ENCODE measurements at places on chromosomes 5 and 9.

GRCh38 chr5:90168399-90168798 is 241.2 kb downstream of the CETN3 start:
- DNase-seq, result no peak

DNA sequence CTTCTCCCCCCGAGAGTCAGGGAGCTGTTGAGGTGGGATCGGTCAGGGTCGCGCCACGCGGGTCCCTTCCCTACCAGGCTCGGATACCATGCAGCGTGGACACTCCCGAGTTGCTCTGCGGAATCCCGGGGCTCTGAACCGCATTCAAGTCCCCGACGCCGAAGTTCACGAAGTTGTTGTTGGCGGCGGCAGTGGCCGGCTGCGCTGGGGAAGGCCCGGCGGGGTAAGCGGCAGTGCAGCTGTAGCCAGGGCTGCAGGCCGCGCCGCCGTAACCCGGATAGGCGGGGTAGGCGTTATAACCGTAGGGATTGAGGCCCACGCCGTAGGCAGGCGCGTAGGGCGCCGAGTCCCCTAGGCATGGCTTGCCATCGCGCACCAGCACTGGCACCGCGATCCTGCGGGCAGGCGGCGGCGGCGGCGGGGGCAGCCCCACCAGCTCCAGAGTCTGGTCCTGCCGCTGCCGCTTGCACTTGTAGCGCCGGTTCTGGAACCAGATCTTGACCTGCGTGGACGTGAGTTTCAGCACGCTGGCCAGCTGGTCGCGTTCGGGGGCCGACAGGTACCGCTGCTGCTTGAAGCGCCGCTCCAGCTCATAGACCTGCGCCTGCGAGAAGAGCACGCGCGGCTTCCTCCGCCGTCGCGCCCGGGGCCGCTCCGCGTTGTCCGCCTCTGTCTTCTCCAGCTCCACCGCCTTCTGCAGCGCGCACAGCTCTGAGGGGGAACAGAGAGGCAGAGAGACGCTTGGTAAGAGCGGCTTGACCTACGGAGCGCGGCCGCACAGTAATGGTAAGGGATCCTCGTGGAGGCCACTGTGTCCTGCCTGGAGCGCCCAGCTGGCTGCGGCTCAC is 2.3 kb downstream of the NKX2-5 start:
- DNase-seq, result no peak

DNA sequence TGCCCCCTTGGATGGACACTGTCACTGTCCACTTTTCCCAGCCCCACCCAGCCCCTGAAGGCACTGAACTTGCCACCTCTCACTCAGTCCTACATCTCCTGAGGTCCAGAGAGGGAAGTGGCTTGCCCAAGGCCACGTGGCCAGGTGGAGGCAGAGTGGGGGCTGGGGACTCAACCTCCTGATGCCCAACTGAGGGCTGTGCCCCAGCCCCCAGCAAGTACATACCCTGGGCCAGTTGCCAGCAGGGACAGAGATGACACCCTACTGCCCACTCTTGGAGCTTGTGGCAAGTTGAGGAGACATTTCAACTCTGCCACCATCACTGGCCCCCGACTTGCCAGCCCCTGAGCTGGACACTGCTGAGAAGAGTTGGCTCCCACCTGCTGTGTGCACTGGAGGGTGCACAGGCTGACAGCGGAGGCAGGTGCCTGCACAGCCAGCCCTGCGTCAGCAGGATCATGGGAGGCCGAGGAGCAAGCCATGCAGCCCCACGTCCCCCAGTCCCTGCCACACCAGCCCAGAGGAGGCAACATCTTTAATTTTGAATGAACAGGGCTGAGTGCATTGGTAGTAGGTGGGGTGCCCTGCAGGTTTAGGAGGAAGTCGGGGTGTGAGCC is 39.4 kb downstream of the UNC5A start:
- DNase-seq, result no peak

DNA sequence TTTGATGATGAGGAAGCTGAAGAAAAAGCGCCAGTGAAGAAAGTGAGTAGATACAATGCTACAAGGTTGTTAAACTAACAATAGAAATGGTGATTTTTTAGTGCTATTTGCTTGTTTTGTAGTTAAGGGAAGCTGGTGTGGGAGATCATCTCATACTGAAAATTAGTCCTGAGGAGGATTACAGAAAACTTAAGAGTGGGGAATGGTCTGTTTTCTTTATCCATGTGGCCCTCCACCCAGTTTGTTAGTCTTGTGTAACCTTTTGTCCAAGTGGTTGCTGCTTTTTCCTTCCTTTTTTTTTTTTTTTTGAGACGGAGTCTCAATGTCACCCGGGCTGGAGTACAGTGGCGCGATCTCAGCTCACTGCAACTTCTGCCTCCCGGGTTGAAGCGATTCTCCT is 12.5 kb downstream of the NPM1 start:
- no peak for DNase-seq

DNA sequence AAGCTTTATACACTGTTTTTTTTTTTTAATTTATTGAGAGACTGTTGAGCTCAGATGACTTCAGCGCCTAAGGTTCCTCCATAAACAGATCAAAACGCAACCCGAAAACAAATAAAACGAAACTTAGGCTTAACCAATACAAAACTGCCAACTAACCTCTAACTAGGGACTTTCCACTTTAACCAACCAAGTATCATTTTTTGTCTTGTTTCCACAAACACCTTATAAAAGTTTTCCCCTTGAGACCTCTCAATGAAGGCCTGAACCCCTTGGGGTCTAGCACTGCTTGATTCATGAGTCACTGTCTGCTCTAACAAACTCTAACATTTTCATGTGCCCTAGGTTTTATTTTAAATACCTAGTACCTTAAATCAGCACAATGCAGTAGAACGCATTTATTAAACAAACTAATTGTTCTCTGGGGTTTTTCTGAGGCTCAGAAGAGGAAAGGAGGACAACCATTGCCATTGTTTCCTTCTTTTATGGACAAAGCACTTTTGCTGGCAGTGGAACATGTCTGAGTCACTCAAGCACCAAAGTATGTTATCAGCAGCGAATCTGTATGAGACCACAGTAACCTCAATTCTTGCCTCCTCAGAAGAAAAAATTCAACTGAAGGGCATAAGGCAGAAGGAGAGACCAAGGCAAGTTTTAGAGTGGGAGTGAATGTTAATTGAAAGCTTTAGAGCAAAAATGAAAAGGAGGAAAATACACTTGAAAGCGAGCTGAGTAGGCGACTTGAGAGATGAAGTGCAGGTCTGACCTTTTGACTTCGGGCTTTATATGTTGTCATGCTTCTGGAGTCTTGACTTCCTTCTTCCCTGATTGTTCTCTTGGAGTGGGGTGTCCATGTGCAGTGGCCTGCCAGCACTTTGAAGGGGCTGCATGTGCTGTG is 97.7 kb upstream of the HCN1 start:
- no peak for DNase-seq

DNA sequence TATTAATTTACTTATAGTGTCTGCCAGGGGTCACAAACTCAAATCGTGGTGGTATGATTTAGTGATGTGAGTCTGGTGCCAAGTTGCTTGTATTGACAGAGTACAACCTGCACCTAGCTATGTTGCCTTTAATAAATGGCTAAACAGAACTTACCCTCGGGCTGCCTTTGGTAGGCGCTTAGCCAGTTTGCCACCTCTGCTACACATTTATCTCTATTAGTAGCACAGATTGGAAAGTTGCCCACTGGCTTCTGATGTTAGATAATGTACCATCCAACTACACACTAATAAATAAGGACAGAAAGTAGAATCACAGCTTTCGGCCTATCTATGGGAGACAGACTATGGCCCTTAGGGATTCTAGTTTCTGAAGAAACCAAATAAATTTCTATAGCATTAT is 368.4 kb downstream of the MAN2A1 start:
- DNase-seq, result no peak

- no peak for DNase-seq
These were observed 564 bp upstream of the AIF1L start for GRCh38 chr9:131095666-131096268.

- DNase-seq, result no peak
These were observed 41.4 kb downstream of the NAIF1 start for GRCh38 chr9:128025736-128026135.

GRCh38 chr5:95531491-95531890 is 23.3 kb downstream of the SKIC3 start:
- DNase-seq, result no peak

DNA sequence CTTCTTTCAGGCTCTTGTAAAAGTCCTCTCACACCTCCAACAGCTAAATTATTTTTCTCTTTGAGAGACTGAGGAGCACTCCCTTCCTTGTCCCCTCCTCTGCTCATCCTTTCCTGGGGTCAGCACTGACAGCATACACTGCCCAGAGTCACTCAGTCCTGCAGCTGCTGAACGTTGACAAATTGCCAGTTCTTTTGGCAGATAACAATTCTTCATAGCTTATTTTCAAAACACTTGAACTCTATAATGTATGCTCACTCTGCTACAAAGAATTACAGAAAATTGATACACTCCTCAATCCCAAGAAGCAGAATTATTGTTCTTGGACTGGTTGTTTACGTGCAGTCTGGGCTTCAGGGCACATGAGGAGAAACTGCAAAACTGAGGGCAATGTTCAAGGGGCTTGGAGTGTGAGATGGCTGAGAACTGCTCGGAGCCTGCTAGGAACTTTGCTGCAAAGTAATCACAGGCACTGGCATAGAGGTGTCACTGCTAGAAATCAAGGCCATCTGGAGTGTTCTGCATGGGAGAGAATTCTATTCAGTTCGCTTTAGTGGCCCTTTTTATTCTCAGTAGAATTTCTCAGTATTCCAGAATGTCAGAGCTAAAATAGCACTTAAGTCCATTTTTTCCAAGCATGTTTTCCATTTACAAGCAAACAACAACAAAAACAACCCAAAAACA is 96.4 kb upstream of the SPOCK1 start:
- no peak for DNase-seq

DNA sequence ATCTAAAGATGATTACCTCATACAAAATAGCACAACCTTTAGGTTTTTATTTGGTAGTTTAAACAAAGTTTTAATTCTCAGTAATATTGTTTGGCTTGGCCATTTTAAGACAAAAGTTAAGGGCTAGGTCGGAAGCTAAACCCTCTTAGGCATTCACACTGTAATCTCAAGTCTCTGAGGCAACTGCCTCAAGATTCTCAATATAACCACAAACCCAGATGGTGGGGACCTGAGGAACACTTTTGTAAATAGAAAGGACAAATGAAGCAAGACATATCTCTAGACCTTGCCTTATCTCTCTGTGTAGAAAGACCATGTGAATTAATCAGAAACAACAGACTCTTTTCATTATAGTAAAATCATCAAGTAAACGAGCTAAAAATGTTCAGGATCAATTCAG is 500.2 kb upstream of the CDH6 start:
- no peak for DNase-seq

DNA sequence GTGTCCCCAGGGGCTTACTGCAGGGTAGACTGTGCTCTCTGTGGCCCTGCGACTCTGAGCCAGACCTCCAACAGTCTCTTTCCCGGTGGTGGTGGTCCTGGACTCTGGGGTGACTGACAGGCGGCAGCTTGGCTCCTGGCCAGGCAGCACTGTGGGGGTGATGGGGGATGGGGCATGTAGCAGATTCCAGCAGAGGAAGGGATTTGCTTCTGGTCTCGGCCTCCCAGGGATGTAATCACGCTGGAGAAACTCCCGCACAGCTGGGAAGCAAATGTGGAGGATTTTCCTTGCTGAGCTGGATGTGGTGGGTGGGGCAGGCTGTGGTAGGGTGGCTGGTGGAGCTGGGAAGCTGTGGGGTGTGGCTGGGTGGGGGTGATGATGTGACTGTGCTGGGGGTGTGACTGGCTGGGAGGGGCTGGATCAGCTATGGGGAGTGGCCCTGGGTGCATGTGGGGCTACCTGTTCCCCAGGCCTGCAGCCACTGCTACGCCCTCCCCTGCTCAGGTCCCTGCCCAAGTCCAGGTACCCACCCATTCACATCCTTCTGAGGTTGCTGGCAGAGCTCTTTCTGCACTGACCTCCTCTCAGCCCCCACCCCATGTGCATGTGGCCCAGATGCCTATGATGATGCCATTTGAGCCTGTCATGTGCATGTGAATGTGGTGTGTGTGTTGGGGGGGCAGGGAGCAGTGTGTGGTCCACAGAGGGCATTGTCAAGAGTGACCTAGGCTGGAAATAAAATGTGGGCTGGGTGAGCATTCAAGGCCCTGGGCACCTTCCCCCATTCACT is 3.8 kb downstream of the NDST1 start:
- no peak for DNase-seq

DNA sequence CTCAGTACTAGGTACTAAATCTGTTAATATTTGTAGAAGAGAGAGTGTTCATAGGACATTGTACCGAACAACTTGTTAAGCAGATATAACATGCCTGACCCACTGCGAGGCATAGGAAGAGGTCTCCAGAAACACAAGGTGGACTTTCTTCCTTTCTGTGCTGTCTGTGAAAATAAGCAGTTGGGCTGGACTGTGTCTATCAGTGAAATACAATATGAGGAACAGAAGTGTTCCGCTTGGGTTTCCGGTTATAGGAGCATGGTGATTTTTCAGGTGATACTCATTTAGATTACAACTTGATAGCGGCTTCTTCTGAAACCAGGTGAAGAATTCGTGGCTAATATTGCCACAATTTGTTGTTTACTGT is 60.9 kb upstream of the TLR4 start:
- no peak for DNase-seq

DNA sequence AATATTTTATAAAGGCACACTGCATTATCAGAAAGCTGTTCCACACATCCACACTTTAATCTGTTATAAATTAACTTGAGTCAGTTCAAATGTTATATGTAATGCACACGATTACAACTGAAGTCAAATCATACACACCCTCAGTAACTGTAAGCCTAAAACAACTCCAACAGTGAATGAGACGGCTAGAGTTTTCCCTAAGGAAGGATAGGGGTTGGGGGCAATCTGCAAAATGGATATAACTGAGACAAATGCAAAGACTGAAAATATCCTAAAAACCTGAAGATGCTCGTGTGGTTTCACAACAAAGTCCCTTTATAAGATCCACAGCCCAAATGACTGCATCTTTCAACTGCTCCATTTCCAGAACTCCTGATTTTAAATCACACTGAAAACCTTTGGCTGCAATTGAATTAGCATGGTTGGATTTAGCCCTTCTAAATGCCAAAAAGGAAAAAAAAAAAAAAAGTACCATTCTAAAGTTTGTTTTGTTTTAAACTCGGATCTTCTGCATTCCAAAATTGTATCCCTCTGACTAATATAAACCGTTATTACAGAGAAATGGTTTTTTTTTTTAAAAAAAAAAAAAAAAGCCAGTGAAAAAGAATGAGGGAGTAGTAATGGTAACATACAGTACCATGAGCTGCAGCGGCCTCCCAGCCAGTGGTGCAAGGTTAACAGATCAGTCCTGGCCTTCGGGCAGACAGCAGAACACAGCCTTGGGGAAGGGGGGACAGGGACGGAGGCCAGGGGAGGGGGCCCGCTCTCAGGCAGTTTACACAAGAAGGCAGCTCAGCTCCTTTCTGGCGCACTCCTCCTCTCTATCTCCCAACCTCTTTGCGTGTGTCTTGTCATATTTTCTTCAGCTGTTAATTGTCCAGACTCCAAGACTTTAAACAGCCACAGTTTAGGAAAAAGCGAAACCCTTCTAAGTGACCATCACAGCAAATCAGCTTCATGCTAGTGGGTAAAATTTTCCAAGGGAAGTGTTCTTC is 166.1 kb downstream of the BNC2 start:
- no peak for DNase-seq

GRCh38 chr5:38827525-38827924 is 18.3 kb upstream of the OSMR start:
- DNase-seq, result no peak

GRCh38 chr5:148748702-148749392 is 77.6 kb upstream of the ADRB2 start:
- no peak for DNase-seq

- no peak for DNase-seq
These were observed 35.9 kb downstream of the SUB1 start for GRCh38 chr5:32621256-32621655.
